ENCODE measurements at places on chromosomes 12 and 14. TPM values are rescaled to one million over a fixed set of nuclear protein-coding genes. Genes with fewer than 3 reads are reported as not detected.

DNA sequence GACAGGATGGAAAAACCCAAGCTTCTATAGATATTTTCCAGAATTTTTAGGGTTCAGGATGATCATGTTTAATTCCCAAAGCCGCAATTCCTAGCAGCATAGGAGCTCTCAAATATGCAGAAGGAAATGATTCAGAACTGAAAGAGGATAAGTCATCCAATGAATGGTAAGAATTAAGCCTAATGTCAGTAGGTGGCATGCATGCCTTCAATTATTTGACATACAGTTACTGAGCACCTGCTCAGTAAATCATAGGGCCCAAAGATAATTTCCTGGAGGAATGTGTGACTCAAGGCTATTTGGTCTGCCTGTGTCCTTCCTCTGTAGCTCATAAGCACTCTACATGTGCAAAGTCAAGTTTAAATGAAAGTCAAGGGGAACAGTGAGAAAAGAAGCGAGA lies 116.8 kb upstream of the SLC38A4 start:
- DNase-seq: no peak

DNA sequence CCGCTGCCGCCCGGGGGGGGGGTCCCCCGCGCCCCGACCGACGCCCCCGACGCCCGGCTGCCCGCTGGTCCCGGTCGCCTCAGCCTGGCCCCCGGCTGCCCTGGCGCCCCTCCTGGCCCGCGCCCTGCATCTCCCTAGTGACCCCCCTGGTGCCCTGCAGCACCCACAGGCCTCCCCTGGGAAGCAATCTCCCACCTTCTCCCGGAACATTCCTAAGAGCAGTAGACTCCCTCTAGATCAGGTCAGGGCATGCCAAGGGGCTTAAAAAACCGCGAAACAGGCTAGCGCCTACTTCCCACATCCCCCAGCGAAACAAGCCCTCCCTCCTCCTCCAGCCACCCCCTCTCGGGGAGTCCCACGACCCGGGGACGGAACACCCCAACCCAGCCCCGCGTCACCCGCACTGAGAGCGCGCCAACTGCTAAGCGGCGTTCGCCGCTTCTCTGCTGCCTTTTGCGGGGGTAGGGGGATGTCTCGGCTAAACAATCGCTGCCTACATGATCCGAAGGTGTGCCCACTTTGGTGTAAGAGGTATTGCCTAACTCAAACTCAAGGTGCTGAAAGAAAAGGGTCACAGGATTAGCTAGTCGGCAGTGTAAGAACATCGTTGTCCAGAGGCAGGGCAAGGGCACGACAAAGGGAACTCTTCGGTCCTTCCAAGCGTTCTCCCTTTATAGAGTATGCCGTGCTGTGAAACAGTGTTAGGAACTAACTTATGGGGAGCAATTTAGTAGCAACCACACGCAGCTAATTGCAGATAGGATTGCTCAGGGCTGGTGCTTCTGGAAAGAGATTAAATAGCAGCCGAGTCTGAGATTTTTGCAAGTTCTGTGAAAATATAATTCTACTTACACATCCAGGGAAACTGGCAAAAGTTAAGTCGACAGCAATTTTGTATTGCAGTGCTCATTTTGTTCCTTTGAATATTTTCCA lies 619 bp upstream of the NTN4 start:
- DNase-seq: no peak

The SLC4A8 gene
- 3.4 TPM for polyA plus RNA-seq

The NPFF gene
- polyA plus RNA-seq: 0.37 TPM

GRCh38 chr12:18681818-18682217 lies 56.0 kb downstream of the PLCZ1 start:
- no peak for DNase-seq

The CMKLR1 gene
- 4.3 TPM for polyA plus RNA-seq

DNA sequence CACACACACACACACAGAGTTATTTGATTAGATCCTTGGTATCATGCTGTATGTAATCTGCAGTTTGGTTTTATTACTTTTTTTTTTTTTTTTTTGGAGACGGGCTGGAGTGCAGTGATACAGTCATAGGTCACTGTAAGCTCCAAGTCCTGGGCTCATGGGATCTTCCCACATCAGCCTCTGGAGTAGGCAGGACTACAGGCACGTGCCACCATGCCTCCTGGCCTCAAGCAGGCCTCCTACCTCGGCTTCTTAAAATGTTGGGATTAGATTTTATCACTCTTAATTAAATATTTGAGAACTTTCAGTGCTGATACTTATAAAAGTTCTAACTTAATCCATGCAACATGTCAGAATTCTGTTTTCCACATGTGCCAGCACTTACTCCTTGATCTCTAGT lies 31.3 kb upstream of the PSEN1 start:
- DNase-seq: no peak

DNA sequence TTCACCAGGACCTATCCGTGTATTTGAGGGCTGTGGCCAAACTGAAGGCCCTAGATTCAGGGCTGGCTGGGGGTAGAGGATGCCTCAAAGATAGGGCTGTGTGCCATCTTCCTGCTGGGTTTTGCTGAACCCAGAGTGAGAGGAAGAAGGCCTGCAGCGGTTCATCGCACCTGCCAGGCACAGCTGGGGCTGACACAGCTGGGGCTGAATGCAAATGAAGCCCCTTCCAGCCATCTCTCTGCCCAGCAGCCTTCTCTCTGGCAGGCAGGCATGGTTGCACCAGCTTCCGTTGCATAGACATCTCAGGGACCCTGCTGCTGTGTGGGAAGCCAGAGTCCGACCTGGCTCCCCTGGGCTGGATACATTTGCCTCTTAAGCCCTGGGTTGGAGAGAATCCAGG lies 152.4 kb downstream of the TSPAN9 start:
- no peak for DNase-seq

The KLRK1 gene
- 0.60 TPM for polyA plus RNA-seq

The PELI2 gene
- 35.3 TPM for polyA plus RNA-seq

DNA sequence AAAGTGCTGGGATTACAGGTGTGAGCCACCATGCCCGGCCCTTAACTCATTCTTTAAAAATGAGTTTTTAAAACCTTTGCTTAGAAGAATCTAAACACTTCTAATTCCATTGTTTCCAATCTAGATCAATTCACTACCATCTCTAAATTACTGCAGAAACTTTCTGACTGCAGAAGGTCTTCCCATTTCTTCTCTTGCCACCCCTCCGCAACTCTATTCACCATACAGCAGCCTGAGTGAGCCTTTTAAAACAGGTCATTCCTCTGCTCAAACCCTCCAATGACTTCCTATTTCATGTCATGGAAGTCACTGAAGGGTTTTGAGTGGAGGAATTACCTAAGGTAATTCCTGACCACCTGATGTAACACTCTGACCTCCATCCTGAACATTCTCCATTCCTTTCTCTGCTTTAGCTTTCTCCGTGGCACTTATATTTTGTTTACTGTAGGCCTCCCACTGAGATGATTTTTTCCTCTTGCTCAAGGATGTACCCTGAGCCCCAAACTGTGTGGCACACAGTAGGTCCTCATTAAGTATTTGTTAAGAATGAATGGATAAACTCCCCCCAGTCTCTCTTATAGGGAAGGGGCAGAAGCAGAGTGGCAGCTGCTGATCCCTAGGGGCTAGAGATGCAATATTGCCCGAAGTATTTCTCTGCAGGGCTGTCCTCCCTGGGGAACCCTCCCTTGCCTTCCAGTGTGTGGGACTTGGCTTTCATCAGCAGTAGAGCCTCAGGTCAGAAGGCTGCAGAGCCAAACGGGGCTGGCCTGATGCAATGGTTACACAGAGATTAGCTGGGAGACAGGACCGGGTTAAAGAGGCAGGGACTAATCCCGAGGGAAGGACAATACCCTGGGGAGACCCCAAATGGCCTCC lies 1.2 kb downstream of the DDIT3 start:
- DNase-seq: no peak

DNA sequence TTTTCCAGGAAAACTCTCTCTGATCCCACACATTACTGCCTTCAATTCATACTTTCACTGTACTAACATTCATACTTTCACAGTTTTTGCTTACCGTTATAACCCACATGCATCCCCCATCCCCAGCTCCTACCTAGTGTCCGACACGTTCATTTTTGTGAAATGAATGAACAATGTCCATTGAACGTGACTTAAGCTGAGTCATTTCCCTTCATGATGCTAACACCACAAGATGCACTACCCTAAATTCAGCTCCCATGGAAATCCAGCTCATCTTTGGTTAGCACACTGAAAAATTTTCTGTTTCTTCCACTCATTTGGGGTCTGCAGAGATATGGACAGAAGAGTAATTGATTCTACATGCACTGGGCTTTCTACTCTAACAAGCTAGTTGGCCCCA lies 84.7 kb downstream of the GALNT4 start:
- no peak for DNase-seq

DNA sequence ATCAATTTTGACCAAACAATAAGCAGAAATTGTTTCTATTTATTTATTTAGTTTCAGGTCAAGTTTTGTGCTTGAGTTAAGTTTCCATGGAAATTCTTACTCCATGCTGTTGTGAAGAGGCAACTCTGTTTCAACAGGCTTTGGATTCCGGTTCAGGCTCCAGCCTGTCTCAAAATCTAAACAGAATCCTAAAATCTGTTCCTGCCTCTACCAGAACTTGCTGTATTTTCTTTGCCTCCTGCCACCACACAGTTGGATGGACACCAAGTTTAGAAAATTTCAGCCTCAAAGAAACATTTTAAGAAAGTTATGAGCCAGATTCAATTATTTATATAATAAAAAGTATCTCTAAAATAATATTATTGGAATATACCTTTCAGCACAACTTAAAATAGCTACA lies 330.9 kb downstream of the FOXG1 start:
- DNase-seq: no peak

GRCh38 chr14:96848011-96848410 lies 50.8 kb downstream of the VRK1 start:
- DNase-seq: no peak

GRCh38 chr12:97134495-97134894 lies 227.4 kb downstream of the NEDD1 start:
- DNase-seq: no peak

DNA sequence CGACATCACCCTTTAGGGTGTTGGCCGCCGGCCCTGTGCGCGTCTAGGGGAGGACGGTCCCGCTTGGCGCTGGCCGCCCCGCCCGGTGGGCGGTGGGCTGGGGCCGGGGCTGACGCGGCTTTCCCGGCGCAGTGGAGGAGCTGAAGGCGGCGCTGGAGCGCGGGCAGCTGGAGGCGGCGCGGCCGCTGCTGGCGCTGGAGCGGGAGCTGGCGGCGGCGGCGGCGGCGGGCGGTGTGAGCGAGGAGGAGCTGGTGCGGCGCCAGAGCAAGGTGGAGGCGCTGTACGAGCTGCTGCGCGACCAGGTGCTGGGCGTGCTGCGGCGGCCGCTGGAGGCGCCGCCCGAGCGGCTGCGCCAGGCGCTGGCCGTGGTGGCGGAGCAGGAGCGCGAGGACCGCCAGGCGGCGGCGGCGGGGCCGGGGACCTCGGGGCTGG lies 3.6 kb downstream of the TNFAIP2 start:
- no peak for DNase-seq

GRCh38 chr12:126554625-126555024 lies 1489.4 kb downstream of the AACS start:
- DNase-seq: no peak

The CCDC177 gene
- 0.07 TPM for polyA plus RNA-seq

- no peak for DNase-seq
Measured at GRCh38 chr12:116662612-116663144, 75.2 kb downstream of the SPRING1 start.

DNA sequence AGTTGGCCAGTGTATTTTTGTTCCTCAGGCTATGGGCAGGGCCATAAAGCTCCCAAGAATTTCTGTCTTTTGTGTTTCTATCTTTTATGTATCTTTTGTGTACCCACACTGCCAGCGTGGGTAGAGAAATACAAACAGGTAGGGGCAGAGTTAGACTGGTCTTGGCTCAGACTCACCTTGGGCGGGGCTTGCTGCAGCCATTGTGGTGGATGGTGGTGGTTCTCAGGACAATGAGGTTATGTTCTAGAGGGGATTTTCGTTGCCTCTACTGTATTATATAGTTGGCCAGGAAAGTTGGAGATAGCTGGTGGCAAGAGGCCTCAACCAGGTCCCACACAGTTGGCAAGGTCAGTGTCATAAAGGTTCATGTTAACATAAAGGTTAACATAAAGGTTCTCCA lies 977.5 kb upstream of the LRFN5 start:
- no peak for DNase-seq

GRCh38 chr14:31418440-31418839 lies 1.9 kb downstream of the HEATR5A start:
- no peak for DNase-seq

DNA sequence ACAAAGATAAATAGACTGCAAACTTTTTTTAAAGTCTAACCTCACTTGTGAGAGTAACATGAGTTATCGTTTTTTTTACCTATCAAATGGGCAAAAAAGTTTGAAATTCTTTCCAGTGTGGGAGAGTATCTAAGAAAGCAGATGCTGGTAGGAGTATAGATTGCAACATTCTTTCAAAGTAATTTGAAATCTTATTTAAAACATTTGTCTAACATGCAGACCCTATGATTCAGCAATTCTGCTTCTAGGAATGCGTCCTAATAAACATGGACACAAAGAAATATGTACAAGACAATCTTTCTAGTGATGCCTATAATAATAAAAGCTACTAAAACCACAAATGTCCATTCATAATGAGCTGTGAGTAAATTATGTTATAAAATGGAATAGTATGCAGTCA lies 110.4 kb upstream of the TMCC3 start:
- DNase-seq: no peak

DNA sequence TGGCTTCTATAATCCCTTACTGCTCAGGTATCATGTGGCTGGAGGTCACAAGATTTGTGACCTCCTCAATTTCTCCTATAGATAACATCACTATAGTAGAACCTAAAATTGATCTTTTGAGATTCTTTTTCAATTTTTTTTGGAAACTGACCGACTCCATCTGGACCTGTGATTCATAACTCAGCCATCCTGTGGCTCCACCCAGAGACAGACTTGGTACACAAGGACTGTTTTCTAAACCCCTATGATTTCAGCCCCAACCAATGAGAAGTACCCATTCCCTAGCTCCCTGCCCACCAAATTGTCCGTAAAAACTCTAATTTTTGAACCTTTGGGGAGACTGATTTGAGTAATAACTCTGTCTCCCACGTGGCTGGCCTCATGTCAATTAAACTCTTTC lies 148.9 kb downstream of the SYT10 start:
- no peak for DNase-seq

DNA sequence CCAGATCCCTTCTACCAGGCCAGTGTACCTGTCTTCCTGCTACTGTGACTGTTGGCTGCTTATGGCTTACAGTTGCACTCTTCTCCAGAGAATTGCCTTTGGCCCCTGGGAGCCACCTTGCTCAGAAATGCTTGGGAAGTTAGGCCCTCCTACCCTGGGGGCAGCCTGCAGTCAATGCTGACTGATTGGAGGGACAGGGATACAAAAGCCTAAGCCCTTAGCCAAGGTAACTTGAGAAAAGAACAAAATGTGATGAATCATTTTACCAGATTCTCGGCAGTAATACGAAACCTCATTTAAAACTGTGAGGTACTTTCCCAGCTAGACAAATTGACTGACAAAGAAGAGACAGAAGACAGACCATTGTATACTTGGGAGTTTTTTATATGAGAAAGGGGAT lies 47.3 kb downstream of the PTCSC3 start:
- DNase-seq: no peak

The TMTC3 gene
- polyA plus RNA-seq: 23.6 TPM
